ENCODE measurements at places on chromosomes 4 and X.

GRCh38 chr4:163566257-163566796, 71.8 kb downstream of the TMA16 start:
- no peak for DNase-seq

- DNase-seq, result no peak
Measured at GRCh38 chr4:22978656-22979055, 285.9 kb downstream of the GBA3 start.

DNA sequence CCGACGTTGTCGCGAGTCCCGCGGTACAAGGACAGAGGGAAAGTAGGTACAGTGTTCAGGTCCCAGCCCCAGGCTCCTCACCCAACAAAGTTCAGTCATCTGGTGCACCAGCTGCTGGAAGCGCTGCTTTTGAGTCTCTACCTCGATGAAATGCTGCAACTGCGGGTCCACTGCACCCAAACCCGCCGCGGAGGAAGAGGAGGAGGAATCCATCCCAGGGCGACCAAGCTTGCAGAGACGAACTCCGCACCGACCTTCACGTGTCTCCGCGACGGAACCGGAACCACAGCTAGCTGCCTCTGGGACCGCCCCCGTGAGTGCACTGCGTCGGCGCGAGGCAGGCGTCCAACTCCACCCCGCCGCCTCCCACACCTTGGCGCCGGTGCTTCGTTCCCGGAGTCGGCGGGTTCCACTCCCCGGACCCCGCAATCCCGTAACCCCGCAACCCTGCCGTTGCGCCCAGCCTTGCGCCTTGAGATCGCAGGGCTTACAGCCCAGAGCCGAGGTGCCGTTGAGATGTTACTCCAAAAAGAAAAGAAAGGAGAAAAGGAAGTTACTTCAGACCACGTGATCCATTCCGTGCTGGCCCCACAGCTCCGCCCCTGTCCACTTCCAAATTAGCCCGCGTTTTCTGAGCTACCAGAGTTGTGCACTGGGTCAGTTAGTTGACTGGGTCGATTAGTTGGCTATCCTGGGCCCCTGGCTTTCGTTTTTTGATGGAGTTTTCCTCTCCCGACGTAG, at the start of gene TIMM8A:
TSS of gene TIMM8A (minus strand) at position 291 of the 741 bp plus-strand sequence. CDS start at position 213, 78 bp downstream.
- DNase-seq, result peak; percentile 86

- no peak for DNase-seq
Measured at GRCh38 chrX:9948406-9948805, 18.8 kb upstream of the CLDN34 start.

- no peak for DNase-seq
Measured at GRCh38 chr4:66639361-66639760, 905.9 kb downstream of the CENPC start.

DNA sequence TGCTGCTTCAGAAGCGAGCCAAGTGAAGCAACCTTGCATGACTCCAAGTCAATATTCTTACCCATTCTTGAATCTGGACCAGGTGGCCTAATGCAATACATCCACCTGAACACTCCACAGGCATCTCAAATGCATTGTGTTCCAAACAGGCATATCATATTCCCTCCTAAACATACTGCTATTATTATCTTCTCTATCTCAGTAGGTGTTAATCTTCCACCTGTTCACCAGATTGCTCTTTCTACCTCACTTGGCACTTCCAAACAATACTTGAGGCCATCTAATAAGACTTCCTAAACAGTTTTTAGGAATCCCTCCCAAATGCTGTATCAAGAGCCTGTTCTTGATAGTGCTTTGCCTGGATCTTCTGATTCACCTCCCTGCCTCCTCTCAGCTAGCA, 90.7 kb downstream of the GPRIN3 start:
- no peak for DNase-seq

- no peak for DNase-seq
Measured at GRCh38 chrX:97845451-97845850, 961.7 kb downstream of the RPA4 start.

DNA sequence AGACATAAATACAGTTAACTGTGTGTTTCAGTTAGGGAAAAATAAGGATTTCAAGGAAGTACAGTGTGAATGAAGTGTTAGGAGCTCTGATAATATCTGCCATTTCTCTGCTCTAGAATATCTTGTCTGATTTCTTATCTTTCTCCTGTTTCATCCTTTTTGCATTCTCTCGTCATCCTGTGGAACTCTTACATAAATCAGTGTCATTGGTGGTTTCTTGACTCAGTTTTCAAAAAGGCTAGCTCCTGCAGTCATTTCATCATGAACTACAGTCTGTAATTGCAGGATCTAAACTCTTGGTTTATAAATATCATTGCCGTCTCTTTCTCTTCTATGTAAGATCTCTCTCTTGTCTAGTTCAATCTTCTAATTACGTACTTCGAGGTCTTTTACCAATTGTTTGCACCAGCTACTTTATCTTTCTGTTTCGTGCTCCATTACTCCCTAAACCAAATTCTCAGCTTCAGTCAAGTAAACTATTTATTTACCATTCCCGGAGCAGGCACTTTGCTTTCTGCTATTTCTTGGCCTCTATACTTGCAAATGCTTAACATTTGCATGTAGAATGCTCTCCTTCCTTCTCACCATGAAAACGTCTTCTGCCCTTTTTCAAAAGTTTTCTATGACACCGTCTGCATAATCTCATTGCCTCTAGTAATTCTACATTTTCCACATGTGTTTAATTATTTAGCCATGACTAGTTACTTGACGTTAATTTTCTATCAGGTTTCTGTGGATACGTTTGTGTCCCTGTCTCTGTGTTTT, 294.0 kb downstream of the TENM3 start:
- no peak for DNase-seq

DNA sequence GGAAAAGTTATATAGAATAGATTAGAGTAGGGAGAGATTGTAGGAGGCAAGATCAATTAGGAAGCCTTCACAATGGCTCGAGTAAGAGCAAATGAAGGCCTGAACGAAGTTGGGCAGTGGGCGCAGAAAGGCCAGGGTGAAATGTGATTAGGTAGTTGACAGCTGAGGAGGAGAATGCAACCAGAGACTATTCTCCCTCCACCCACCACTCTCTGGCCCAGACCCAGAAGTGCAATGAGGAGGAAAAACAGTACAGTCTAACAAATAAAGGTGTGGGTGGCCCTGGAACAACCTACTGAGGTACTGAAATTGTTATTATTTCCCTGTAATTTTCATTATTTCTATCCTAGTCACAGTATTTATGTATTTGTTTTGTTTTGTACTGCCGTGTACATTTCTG, 176.7 kb downstream of the SLC39A8 start:
- peak; percentile 29 for DNase-seq

DNA sequence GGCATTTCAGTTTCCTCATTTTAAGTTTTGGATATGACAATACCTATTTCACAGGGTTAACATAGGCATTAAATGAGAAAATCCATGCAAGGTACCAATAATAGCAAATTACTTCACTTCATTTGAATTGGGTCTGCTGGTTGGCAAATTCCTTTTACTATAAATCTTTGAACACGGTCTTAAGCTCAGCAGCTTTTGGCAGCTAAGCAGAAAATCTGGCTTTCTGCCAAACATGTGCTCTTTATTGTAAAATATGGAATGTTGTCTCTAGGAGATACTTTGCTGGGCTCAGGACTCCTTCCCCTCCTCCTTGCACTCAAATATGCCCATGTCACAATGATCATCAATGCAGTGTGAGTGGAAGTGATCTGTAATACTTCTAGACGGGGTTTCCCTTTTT, 16.8 kb upstream of the DMP1 start:
- no peak for DNase-seq

DNA sequence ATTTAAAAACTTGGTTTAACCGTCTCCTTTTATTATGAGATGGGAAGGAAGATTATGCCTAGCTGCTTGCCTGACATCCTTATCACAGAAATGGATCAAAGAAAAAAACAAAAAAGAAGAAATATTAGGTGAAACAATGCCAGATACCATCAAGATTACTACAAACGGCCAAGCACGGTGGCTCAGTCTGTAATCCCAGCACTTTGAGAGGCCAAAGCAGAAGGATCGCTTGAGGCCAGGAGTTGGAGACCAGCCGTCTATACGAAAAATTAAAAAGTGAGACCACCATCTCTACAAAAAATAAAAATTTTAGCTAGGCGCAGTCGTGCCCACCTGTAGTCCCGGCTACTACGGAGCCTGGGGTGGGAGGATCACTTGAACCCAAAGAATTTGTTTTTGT, 2.3 kb downstream of the FRYL start:
- DNase-seq, result no peak

GRCh38 chr4:184536065-184536880, 61.9 kb upstream of the IRF2 start:
- no peak for DNase-seq

DNA sequence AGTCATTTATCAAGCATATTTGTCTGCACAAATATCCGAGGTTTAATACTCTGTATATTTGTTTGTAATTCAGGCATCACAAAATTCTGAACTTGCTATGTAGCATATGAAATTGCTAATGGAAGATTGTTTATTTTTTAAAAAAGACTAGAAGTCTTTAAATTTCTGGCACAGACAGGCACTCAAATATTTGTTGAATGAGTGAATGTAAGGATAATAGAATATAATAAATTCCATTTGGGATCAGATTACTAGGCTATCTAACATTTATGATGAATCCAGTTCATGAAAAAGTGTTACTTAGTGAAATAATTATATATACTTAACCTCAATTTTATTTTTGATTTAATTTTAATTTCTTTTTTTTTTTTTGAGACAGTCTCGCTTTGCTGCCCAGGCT, 30.4 kb upstream of the TEC start:
- no peak for DNase-seq

- peak; percentile 60 for DNase-seq
Measured at GRCh38 chr4:1043651-1044468, 32.4 kb downstream of the FGFRL1 start.

- no peak for DNase-seq
Measured at GRCh38 chr4:81506731-81507130, 35.0 kb upstream of the RASGEF1B start.

DNA sequence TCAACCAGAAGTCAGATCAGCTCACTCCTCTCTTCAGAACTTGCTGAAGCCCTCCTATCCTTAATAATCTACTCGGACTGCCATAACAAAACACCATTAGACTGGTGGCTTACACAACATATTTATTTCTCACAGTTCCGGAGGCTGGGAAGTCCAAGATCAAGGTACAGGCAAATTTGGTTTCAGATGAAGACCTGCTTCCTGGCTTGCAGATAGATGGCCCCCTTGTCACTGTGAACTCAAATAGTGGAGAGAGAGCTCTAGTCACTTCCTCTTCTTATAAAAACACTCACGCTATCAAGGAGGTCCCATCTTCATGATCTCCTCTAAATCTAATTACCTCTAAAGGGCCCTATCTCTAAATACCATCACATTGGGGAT, 125.1 kb downstream of the CAMK2D start:
- no peak for DNase-seq

DNA sequence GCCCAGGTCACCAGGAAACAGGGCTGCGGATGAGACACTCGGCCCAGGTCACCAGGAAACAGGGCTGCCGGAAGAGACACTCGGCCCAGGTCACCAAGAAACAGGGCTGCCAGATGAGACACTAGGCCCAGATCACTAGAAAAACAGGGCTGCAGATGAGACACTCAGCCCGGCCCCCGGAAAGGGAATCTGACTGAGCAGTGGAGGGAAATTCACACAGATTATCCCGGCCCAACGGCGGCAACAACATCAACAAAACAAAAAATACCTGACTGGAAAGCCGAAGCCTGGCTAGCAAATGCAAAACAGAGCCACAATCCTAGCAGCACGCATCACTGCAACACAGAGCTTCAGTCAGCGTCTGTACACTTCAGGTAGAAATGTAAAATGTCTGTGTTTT, 20.7 kb downstream of the AFAP1 start:
- DNase-seq, result no peak

GRCh38 chr4:22488106-22488505, 27.8 kb downstream of the ADGRA3 start:
- DNase-seq, result no peak

Data from iPS-NIHi11 (cell line).